ENCODE measurements at places on chromosomes 11 and 22.

- DNase-seq: no peak
Measured at GRCh38 chr11:69193629-69194028, 37.9 kb downstream of the SMIM38 start.

DNA sequence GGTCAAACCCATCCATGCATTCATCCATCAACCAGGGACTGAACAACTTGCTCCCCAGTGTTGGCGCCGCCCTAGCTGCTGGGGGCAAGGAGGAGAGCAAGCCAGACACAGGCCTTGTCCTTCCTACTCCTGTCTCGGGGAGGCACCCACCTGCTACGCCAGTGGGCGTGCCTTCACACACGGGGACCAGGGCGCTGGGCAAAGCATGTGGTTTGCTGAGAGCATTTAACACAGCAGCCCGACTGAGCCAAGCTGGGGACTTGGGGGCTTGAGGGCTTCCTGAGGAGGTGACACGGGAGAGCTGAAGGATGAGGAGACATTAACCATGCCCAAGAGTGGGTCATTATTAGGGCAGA is 30.6 kb downstream of the CACNA1I start:
- DNase-seq: no peak

- no peak for DNase-seq
Measured at GRCh38 chr11:120192831-120193625, 17.8 kb upstream of the OAF start.

- DNase-seq: no peak
Measured at GRCh38 chr11:47967577-47968525, 12.5 kb upstream of the PTPRJ start.

DNA sequence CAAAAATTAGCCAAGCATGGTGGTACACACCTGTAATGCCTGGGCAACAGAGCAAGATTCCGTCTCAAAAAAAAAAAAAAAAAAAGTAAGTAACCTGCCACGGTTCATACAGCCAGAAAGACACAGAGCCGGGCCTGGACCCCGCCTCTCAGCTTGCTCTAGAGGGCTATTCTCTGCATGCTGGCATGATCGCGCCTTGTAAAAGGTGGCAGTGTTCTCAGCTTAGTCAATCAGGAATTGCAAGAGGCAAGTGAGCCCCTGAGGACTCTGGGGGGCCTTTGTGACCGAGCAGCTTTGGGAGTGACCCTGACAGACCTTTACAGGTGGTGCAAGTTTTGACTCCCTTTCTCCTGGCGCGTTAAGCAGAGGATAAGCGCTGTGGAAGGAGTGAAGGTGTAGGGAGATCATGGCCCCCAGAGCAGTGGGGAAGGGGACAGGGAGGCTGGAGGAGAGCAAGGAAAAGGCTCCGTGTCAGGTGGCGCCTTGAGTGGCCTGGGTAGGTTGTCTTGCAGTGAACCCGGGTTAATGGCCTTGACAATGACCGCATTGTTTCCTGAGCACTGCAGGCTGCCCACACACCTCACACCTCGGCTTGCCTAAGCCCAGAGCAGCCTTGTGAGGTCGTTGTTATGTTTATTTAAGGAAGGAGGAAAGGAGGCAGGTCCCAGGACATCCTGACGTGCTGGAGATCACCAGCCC is 48.9 kb downstream of the CDPF1 start:
- DNase-seq: no peak
